KBM-7 (cell line): ENCODE measurements at places on chromosomes 13 and 19.
A peak's percentile ranks its signal among the peaks of the same experiment; 100 is the strongest.

DNA sequence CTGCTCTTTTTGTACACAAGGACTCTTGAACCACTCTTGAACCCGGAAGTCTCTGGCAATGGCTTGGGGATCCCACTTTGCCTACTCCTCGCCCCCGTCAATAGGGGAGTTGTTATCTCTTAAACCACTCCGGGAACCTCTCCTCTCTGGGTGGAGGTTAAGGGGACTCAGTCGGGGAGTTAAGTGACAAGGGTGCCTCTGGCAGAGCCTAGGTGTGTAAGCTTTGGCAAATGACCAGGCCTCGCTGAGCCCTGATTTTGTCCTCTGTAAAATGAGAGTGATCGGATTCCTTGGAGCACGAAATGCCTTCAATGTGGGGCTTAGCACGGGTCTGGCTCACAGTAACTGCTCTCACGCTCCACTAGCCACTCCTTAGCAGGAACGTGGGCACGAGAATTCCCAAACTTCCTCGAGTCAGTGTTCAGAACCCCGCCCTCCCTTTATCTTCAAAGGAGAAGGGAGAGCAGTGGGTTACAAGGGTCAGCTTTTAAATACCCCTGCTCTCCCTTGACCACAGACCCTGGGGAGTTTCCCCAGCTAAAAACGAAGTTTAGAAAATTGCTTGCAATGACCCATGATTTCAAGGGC is 193.3 kb downstream of the KATNAL1 start:
- DNase-seq: no peak

DNA sequence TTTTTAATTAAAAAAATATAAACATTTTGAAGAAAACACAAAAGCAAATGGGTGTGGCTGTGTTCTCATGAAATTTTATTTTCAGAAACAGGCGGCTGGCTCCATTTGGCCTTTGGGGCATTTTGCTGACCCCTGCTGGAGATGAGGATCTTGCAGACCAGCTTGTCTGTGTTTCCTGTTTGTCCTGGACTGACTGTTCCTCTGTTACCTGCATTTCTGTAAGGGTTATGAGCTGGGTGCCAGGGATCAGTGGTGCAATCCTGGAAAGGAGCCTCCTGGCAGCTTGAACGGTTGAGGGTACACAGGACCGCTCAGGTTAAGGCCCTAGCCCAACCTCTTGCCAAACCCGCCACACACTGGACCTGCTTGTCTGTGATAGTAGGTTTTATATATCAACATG is 49.9 kb downstream of the ZNF787 start:
- DNase-seq: peak; percentile 38

GRCh38 chr13:73961181-73961580 is 173.0 kb downstream of the KLF12 start:
- no peak for DNase-seq

DNA sequence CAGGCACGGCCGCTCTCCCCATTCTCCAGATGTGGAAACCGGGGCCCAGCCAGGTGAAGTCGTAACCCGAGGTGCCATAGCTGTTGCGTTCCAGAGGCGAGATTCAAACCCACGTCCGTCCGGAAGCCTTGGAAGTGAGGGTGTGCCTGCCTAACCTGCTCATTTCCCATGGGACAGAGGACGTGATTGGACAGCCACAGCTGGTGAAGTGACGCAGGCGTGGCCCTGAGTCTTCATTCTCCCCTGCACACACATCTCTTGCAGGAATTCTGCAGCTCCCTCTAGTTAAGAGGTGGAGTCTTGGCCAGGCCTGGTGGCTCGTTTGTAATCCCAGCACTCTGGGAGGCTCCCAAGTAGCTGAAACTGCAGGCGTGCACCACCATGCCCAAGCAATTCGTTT is 16.8 kb downstream of the MEIS3 start:
- no peak for DNase-seq

DNA sequence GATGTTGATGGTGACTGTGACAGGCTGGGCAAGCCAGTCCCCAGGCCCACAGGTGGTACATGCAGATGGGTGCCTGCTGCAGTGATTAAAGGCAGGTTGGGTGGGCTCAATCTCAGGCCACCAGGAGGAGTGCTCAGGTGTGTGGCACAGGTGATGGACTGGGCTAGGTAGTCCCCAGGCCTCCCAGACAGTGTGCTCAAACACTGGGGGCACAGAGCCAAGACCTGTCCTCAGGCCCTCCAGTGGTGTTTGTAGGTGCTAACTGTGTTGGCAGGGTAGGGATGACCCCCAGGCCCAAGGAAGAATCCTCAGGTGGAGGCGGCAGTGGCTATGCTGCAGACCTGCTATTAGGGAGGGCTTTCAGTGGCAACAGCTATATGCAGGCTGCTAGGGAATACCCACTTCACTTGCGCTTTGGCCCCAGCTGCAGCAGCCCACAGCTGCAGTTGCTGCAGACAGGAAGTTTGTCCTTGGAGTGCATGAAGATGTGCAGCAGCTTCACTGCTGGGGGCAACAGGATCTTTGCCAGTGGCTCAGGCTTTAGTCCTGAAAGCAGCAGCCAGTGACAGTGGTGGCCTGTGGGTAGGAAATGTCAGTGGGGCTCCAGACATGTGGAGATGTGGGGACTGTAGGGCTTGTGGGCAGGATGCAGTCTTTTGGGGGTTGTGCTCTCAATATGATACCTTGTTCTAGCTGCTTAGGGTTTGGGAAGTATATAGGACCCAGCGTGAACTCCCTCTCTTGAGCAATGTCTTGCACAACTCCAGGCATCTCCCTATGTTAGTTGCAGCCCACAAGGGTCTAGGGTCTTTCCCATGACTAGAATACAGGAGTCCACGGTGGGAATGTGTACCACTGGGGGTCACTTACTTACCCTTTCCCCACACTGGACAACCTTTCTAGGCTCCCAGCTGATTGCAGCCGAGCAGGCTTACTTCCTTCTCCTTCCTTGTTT is 54.1 kb upstream of the MLNR start:
- DNase-seq: no peak

DNA sequence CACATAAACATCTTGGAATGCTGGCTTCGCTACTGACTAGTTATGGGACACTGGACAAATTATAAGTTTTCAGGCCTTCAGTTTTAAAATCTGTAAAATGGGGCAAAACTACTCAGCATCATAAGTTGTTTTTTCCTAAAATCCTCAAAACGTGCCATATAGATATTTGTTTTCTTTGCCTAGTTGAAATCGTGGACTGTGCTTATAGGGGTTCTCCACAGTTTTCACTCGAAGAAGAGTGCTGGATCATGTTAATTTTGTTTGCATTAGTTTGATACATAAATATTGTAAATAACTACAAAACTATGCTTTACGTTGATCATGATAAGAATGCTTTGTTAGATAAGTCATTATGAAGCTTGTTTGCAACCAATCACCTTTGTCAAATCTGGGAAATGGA is 313.4 kb downstream of the OXGR1 start:
- DNase-seq: no peak

DNA sequence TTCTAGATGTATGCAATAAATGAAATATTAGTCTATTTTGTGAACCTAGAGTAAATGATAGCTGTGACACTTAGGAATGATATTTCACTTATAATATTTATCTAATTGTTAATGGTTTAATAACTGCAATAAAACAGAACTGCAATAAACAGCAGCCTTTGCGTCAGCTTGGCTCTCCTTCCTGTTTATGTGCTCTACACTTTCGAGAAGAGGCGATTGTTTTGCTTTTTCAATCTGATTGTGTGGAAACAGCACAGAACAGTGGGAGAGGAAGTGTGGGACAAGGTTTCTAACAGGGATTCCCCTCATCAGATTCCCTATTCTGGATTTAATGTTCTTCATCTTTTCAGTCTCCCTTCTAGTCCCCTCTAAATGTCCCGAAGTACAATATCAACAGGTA is 17.3 kb upstream of the TRPC4 start:
- no peak for DNase-seq

DNA sequence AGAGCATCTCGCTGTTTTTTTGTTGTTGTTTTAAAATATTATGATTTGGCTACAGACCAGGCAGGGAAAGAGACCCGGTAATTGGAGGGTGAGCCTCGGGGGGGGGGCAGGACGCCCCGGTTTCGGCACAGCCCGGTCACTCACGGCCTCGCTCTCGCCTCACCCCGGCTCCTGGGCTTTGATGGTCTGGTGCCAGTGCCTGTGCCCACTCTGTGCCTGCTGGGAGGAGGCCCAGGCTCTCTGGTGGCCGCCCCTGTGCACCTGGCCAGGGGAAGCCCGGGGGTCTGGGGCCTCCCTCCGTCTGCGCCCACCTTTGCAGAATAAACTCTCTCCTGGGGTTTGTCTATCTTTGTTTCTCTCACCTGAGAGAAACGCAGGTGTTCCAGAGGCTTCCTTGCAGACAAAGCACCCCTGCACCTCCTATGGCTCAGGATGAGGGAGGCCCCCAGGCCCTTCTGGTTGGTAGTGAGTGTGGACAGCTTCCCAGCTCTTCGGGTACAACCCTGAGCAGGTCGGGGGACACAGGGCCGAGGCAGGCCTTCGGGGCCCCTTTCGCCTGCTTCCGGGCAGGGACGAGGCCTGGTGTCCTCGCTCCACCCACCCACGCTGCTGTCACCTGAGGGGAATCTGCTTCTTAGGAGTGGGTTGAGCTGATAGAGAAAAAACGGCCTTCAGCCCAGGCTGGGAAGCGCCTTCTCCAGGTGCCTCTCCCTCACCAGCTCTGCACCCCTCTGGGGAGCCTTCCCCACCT is 183.3 kb downstream of the KDM4B start:
- no peak for DNase-seq

- no peak for DNase-seq
Observed at GRCh38 chr19:41064974-41065569, 23.2 kb upstream of the CYP2A13 start.

- no peak for DNase-seq
Observed at GRCh38 chr19:51227326-51227725, 2.4 kb downstream of the CD33 start.

GRCh38 chr13:83332751-83333150 is 549.5 kb downstream of the SLITRK1 start:
- DNase-seq: no peak

GRCh38 chr19:19321141-19321577 is 530 bp downstream of the MAU2 start:
- peak; percentile 29 for DNase-seq

GRCh38 chr13:43297967-43298678 is 274.7 kb downstream of the DNAJC15 start:
- DNase-seq: no peak

DNA sequence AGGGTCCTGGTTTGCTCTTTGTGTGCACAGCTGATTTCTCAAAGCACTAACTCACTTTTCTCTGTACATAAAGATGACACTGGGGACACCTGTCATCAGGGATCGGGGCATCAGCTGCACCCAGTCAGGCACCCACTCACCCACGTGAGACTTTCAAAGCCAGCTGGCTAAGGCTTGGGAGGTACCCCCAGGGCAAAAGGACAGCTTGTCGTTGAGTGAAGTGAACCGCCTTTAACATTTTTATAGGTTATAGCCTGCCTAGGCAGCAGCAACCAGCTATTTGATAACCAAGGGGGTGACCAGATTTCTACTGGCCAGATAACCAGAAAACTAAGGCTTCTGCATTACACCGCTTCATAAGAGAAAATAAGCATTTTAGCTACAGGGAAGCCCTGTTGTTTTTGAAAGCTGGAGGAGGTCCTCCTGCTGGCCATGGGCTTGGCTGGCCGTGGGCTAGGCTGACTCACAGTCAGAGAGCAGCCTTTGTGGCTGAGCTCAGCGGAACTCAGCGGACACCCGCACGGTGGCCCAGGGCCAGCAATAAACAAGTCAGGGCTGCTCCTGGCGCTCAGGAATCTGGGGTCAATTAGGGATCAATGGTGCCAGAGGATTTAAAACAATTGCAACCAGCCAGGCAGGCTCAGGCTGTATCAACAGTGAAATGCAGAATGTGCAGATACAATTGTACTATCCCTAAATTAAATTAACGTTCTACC is 57.1 kb downstream of the ALOX5AP start:
- DNase-seq: no peak
